NB4 (cell line): ENCODE measurements at places on chromosomes 3 and 15.

DNA sequence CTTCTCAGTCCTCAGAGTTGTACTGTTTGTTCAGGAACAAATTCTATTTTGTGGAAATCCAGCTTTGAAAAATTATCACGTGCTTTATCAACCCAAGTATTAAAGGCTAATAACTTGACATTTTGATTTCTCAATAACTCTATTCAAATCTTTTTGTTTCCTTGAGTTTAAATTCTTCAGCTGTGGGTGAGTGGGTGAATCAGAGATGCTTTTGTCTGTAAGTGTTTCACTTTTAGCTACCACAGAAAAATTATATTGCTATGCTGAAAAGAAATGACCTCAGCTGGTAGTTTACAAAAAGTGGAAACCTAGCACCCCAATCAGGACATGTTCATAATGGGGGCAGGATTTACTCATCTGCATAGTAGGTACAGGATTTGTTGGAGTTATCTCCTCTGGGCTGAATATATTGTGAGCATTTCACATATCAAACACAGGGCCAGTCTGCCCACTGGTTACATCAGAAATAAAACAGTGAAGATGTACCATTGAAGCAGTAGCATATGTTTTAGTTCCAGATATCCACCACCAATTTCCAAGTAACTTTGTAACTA is 30.5 kb downstream of the MINDY4B start:
- DNase-seq: no peak

DNA sequence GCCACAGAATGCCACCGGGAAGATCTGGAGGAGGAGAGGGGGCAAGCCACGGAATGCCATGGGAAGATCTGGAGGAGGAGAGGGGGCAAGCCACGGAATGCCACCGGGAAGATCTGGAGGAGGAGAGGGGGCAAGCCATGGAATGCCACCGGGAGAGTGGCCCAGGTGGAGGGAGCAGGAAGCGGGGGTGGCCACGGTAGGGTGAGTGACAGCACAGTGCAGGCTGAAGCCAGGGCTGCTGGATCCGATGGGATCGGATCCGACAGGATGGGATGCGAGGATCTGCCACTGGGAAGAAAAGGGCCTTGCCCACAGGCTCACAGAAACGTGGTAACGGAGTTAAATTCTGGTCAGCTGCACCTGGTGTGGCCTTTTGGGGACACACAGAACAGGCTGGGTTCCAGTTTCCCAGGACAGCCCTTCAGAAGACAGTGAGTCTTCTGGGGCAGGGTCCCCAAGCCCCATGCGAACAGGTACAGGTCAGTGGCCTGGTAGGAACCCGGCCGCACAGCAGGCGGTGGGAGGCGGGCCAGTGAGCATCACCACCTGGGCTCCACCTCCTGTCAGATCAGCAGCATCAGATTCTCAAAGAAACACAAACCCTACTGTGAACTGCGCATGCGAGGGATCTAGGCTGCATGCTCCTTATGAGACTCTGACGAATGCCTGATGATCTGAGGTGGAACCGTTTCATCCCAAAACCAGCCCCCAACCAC is 58.8 kb downstream of the XXYLT1 start:
- DNase-seq: no peak

DNA sequence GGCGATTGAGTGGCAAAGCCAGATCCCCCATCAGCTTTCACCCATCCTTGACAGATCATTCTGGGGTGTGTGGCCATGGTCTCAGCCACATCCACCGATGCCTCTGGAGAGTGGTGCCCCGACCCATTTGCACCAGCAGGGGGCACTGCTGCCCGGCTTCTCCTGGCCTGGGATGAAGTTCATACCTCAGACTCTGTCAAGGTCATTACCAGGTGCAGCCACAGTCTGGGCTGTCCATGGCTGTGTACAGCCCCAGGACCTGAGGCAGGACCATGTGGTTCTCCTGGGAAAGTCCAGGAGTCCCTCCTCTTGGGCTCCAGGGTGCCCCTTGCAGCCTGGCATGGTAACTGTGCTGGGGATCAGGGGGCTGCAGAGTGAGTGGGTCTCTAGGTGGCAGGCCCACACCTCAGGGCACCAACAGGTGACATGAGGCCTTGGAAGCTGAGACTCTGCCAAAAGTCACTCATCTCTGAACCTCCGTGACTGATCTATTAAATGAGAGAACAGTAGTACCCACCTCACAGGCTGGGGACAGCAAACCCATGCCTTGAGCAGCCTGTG is 67.2 kb downstream of the CACNA2D2 start:
- peak; percentile 63 for DNase-seq

GRCh38 chr15:90563463-90563862 is 33.7 kb downstream of the CRTC3 start:
- no peak for DNase-seq

DNA sequence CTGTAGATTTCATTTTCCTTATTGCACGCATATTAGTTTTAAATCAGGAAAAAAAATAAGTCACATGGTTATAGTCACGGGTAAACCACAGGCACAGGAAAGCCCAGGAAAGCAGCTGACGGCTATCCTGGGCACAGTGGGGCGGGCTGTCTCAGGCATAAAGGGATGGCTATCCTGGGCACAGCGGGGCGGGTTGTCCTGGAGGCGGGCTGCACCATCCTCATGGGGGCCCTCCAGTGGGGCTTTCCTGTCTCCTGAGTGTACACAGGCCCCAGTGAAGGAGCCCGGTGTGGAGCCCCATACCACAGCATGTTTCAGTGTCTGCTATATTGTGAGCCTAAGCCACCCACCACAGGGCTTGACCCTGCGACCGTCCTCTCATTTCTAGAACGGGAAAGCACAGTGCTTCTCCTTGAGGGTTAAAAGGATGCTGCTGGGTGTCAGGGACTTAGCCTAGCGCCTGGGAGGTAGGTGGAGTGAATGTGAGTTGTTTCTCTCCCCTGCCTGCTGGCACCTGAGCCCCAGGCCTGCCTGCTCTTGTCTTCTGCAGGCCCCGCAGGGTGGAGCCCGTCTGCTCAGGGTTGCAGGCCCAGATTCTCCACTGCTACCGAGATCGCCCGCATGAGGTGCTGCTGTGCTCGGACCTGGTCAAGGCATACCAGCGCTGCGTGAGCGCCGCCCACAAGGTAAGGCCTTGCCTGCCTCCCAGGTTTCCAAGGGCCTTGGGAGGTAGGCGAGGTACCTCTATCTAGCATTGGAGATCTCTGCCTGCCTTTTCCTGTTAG is 25.9 kb upstream of the PLXNA1 start:
- DNase-seq: no peak

DNA sequence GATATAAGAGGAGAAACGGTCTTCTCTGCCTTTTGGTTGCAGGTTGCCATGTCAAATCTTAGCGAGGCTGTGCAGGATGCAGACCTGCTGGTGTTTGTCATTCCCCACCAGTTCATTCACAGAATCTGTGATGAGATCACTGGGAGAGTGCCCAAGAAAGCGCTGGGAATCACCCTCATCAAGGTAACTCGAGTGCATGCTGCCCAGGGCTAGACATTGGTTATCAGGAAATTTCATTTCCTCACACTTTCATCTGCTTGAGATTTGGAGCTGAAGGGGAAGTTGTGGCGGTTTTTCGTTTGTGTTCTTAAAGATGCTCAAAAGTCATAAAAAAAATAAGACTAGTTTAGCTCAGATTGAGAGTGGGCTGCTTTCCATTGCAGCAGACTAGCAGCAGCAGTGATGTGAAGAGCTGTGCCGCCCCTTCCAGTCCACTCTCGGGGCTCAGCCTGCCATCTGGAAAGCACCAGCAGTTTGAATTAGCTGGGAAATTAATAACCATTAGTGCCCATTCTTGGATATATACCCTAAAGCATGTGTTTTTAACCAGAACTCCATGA is 32.2 kb downstream of the GPD1L start:
- no peak for DNase-seq

GRCh38 chr15:94056314-94056713 is 175.0 kb upstream of the MCTP2 start:
- no peak for DNase-seq

GRCh38 chr15:90677807-90678790 is 39.0 kb upstream of the BLM start:
- no peak for DNase-seq

GRCh38 chr3:37135561-37135960 is 38.8 kb downstream of the LRRFIP2 start:
- DNase-seq: no peak

GRCh38 chr3:192169332-192169915 is 557.9 kb downstream of the FGF12 start:
- DNase-seq: no peak

DNA sequence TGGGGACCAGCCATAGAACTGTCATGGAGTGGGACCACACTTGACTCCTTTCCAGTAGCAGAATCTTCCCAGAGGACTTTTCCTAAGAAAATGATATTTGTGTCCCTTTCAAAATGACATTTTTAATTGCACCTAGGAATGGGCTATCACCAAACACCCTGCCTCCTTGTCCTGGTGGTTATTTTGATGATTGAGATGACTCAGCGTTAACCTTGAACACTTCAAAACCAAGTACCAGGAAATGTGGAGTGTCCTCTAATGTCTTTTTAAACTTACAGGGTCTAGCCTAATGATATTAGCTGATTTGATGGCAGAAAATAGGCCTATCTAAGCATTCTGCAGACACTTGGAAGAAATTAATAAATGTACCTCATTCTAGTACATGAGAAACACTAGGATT is 90.7 kb downstream of the HHLA2 start:
- DNase-seq: no peak

DNA sequence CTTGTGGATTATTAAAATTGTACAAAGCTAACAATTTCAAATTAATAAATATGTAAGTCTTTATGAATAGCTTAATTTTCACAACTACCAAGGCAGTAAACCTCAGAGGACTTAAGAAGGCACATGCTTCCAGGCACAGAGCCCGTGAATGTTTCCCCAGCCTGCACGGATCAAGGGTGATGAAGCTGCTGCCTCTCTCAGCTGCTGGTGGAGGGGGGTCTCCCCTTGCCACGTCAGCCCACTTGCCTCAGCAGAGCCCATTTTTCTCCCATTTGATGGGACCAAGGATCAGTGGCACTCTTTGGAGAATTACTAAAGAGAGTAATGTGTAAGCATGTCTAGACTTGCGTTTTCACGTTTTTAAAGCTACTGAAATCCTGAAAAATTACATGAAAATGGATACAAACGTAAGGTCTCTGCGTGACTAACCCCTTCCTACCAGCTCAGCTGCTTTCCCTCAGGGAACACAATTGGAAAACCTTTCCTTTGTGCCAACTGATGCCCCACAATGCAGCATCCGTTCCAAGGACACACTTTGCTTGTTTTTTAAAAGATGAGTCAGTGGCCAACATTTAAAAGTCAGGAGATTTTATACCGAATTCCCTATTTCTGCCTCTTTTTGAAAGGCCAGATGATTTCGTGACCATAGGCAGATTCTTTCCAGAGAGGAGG is 494.1 kb downstream of the GABRG3 start:
- no peak for DNase-seq

DNA sequence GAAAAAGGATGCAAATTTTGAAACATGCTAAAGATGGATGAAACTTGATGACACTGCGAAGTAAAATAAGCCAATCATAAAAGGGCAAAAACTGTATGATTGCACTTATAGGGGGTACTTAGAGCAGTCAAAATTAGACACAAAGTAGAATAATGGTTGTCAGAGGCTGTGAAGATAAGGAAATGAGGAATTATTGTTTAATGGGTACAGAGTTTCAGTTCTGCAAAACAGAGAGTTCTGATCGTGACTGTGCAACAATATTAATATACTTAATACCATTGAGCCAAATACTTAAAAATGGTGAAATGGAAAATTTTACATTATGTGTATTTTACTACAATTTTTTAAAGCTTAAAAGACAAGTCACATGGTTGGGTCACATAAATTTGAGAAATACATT is 35.1 kb downstream of the UBE3A start:
- DNase-seq: no peak

- no peak for DNase-seq
Observed at GRCh38 chr3:115226844-115227445, 79.9 kb upstream of the ZBTB20 start.

DNA sequence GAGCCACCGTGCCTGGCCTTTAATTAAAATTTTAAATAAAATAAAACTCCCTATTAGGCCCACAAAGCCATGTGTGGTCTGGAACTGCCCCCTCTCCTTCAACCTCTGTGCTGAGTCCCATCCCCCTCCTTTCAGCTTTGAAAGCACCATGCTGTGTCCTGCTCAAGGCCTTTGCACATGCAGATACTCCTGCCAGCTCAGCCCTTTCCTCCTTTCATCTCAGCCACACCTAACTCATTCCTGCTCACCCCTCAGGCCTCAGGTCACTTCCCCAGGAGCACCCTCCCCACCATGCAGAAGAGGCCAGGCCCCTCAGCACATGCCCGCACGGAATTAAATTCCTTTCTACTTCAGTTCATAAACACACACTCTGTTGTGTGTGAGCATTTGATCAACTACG is 28.1 kb downstream of the ATRIP start:
- DNase-seq: no peak
